ENCODE measurements at places on chromosomes 3 and 15.

DNA sequence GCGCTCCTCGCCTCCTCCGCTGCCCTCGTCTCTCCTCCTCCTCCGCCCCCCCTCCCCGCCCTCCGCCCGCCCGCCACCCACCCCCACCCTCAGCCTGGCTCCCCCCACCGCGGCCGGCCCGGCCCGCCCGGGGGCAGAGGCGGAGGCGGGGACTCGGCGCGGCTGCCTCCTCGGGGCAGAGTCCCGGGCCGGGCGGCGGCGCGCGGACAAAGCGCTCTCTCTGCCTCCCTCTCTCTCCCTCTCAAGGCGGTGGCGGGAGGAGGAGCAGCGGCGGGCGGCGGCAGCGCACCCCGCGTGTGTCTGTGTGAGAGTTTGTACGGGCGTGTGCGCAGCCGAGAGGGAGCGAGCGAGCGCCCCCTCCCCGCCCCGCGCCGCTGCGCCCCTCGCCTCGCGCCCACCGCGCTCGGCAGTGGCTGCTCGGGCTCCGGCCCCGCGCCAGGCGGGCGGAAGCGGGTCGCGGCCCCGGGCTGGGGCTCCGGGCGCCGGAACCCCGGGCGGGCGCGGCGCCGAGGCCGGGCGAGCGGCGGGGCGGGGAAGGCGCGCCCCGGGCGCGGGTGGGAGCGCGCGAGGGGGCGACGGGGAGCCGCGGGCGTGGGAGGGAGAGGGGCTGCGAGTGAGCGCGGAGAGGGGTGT lies at the start of gene IGF2BP2:
Gene IGF2BP2, minus strand, starts transcription at position 37 of the 633 bp plus-strand sequence. CDS start 82 bp downstream, outside the sequence.
- DNase-seq, result peak; percentile 70

DNA sequence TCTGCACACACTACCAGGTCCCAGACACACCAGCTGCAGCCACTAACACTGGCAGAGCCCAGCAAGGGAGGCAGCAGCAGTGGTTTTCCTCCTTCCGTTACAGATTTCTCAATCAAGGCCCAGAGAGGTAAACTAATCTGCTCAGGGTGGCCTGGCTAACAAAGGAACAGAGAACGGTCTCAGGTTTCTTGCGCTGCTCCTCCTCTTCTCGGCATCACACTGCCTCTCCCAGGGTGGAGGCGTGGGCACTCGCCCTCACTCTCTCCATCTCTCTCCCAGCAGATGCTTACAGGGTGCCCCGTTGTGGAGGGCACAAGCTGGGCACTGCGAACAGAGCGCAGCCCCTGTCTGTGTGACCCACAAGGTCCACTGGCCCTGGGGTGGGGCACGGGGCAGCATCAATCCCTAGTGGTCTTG lies 228.7 kb downstream of the VPS13C start:
- DNase-seq, result no peak

- DNase-seq, result no peak
Observed at GRCh38 chr3:174266476-174266875, 592.7 kb upstream of the NAALADL2 start.

- DNase-seq, result no peak
Observed at GRCh38 chr3:127682561-127682960, 9.8 kb downstream of the ABTB1 start.

Data from activated T-cell treated with anti-CD3 and anti-CD28 coated beads, Interleukin-2, amount 50 U/mL, for 72 hours (primary cell).